Activated CD4-positive, alpha-beta T cell treated with anti-CD3 and anti-CD28 coated beads, Interleukin-2, amount 50 U/mL, for 48 hours (primary cell): ENCODE measurements at places on chromosomes 6 and 20.
A peak's percentile ranks its signal among the peaks of the same experiment; 100 is the strongest.

- DNase-seq: no peak
Observed at GRCh38 chr20:58742668-58743566, 50.3 kb downstream of the NPEPL1 start.

DNA sequence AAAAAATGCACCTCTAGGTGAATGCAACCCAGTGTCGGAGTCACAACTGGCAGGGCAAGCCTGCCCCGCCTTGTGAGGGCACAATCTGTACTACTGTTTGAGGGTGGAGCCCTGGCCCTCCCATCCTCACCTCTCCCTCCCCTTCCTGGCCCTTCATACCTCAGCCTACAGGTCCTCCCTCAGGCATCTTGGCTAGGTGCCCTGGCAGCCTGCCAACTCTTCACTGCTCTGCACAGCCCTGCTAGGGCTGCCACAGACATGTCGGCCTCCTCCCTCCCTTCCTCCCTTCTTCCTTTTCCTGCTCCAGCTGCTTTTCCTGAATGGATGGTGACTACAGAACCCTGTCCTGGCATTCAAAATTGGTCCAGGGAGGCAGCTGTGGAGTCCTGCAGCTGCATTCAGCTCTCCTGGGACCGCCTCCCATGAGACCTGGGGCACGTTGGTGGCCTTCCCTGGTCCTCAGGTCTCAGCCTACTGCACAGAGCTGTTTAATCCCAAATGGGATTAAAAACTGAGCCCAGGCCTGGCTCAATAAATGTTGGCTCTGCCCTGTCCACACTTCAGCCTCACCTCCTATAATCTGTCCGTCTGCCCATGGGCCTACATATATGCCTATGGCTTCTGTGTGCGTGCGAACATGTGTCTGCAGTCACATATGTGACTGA is 52.7 kb downstream of the CDH22 start:
- no peak for DNase-seq

GRCh38 chr6:36285797-36286196 is 15.9 kb downstream of the PNPLA1 start:
- no peak for DNase-seq

- DNase-seq: no peak
Observed at GRCh38 chr6:9583753-9584352, 831.0 kb downstream of the TFAP2A start.

DNA sequence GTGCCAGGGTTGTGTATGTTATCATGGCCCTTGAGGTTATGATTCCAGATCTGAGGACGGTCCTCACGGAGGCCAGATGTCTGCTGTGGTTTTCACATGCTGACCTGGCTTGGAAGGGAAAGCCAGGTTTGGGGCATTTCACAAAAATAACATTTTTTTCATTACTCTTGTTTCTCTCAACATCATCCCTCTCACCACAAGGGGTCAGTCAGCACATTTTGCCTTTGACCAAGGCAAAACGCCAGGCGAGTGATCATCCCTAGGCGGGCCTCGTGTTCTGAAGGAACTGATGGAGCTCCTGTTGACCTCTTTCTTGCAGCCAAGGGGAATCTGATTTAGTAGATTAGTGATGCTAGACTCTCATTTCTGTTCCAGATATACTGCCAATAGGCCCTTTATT is 133.5 kb downstream of the TBC1D7 start:
- peak; percentile 10 for DNase-seq

GRCh38 chr6:163078712-163079111 is 335.8 kb upstream of the QKI start:
- no peak for DNase-seq
